ENCODE measurements at places on chromosomes 1 and 21.

DNA sequence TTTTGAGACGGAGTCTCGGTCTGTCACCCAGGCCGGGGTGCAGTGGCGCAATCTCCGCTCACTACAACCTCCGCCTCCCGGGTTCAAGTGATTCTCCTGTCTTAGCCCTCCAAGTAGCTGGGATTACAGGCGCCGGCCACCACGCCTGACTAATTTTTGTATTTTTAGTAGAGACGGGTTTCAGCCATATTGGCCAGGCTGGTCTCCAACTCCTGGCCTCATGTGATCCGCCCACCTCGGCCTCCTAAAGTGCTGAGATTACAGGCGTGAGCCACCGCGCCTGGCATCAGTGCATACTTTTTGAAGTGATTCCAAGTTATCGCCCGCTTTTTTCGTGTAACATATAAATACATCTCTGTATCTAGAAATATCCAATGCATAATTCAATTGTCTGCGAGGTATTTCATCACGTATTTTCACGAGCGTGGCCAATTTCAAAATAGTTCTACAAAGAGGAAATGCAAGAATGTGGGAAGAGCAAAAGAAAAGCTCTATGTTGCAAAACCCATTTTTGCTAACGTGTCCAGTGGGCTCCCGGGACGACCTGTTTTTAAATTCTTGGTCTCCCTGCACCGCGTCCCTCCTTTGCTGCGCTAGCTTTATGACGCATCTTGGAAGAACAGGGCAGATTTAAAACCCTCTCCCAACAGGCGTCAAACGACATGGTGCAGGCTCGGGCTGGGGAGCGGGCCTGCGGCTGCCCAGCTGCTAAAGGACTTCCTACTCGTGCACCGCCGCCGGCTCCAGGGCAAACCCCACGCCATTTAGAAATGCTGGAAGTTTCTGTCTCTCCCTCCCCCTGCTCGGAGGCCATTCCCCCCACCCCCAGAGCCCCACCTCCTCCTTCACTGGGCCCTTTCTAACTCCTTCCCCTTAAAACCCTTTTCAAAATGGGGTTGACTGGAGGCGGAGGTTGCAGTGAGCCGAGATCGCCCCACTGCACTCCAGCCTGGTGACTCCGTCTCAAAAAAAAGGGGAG lies 923 bp upstream of the IFNGR2 start:
- DNase-seq = no peak

DNA sequence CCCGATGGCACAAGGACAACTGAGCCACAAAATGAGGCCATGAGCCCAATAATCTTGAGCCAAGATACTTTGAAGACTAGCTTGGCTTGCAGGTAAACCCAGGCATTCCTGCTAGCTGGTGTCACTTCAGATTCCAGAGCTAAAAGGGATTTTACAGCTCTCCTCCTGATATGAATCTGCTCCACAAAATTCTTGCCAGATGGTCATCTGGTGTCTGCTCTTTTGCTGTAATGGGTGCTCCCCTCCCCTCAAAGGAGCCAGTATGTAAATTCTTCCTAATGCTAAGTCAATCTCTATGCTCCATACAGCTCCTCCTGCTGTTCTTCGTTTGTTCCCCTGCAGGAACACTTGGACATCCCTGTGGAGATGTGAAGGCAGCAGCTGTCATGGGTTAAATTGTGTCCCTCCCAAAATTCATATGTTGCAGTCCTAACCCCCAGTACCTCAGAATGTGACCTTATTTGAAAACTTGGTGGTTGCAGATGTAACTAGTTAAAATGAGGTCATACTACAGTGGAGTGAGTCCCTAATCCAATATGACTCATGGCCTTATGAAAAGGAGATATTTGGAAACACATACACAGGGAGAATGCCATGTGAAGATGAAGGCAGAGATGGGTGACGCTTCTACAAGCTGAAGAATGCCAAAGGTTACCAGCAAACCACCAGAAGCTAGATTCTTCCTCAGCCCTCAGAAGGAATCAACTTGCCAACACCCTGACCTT lies 180.6 kb upstream of the PALMD start:
- no peak for DNase-seq

- no peak for DNase-seq
Observed at GRCh38 chr1:68359045-68359444, 90.7 kb downstream of the RPE65 start.

- no peak for DNase-seq
Observed at GRCh38 chr1:180838535-180838934, 74.2 kb upstream of the KIAA1614 start.

Measured in cortex of kidney (tissue), 1 donor.